ENCODE measurements at places on chromosomes 7 and 10.

DNA sequence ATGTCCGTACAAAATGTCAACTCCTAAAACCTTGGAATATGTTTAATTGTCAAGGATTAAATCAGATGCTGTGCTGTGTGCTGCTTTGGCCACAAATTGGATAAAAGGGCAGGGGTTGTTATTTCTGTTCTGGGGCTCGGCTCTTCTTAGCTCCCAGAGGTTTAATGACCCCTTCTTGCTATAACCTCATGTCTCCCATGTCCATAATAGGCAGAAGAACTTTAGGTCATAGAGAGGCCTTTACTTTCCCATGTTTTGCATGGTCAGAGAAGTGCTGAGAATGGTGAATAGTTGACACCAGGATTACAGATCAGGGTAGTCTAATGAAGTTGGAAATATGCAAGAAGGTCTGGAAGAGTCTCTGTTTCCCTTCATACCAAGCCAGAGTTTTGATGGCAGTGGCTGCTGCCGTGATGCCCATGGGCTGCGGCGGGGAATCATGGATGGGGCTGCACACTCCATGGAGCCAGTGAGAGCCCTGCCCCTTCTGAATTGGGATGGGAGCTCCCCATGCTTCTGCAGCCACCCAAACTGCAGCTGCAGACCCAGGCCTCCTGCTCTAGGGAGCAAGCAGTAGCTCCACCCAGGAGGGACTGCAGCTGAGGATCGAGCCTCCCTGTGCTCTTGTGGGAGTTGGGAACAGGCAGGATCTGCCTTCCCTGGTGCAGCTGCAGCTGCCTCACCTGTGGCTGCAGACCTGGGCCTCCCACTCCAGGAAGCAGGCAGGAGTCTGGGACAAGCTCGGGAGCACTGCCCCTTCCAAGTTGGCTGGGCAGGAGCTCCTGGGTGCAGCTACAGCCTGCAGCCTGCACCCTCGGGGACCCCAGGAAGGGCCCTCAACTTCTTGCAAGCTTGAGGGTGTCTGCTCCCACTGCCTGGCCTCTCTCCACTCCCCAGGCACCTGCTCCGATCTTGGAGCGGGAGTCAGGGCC lies 23.1 kb upstream of the STEAP4 start:
- no peak for DNase-seq

- DNase-seq = peak; percentile 71
These were observed 1.3 kb downstream of the SEMA3D start for GRCh38 chr7:85185424-85186082.

GRCh38 chr7:157694376-157694665 lies 357.5 kb downstream of the DNAJB6 start:
- no peak for DNase-seq

- DNase-seq = no peak
These were observed 374.2 kb downstream of the GATA3 start for GRCh38 chr10:8428654-8429053.

DNA sequence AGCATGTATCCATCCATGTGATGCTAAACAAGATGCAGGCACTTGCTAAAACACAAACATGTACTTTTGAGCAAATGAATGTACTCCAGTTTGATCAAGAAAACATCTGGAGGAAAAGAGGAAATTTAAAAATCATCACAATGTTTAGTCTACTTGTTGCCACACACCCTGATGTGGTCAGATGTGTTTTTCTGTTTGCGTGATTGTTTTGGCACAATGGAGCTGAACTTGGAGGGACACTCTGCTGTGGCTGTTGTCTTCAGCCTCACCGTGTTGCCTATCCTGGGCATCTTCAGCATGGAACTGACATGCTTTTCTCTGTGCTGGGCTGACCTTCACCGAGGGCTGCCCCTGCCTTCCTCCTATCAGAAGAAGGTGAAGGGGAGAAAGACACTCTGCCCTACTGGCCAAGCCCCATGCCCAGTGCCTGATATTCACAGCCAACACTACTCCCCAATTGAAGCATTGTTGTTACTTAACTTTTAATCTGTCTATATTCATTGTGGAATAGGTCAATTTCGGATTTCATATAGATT lies 268.3 kb upstream of the IGFBP3 start:
- no peak for DNase-seq

- no peak for DNase-seq
These were observed 3.5 kb downstream of the DGKB start for GRCh38 chr7:14899030-14899429.

GRCh38 chr7:16905300-16906044 lies 23.7 kb upstream of the AGR3 start:
- no peak for DNase-seq

DNA sequence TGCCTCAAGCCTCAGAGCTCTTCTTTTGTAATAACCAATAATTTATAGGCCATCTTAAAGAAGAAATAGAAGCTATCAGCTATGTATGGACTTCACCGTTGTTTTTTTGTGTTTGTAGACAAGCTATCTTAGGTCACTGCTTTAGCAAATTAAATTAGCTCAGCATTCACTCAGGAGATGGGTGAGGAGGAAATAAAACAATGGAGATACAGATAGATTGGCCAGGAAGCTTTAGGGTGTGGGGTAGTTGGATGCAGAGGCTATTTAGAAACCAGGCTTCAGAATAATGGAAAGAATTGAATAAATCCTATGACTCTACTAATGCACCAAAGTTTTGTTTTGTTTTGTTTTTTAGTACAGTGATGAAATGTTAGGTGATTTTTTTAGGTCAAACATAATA lies 66.1 kb downstream of the MDFIC start:
- no peak for DNase-seq

DNA sequence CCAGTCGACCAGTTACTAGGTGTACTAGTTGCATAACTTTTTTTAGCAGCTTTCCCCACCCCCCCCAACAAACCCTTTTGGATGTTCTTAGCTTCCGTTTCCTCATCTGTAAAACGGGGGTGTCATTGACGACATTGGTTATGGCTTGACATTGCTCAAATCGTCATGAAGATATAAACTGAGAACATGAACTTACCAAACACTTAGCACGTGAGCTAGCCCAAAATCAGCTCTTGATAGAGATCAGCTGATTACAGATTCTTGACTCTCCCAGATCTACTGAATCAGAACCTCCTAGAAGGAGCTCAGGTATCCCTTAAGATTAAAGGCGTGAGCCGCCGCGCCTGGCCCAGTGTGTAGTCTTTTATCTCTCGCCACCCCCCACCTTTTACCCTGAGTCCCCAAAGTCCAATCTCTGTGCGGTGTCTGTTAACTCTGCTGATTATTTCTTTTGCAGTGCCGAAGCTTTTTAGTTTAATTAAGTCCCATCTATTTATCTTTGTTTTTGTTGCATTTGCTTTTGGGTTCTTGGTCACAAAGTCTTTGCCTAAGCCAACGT lies 1.0 kb upstream of the GNA12 start:
- no peak for DNase-seq

DNA sequence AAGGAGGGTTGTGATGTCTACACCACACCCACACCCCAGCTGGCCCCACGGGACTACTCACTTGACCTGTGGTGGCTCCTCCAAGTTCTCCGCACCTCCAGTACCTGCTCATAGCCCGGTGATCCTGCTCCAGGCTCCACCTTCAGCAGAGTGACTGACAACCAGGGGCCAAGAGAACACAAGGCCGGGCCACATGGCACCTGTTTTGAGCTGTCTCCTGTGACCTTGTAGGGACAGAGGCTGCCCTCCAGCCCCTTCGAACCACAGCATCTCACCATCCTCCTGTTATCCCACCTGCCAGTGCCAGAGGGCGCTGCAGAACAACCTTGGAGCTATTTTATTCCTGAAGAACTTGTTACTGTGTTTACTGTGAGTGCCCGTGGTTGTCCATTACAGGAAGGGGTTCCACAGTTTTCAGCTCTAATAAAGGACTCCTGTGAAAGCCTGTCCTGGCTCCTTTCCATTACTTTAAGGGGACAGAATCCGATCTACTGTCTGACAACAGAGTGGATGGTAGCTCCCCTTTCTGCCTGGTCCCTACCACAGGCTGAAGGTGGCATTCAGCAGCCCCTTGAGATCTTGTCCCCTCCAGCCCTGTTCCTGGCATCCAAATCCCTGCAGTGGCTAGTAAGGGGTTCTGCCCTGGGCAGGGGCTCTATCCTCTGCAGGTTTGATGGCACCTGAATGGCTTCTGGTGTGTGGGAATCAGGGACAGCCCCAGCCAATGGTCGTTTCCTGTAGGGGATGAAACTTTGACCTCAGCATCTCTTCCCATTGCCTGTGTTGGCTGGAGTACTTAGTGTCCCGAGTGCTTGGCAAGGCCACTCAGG lies 50.8 kb downstream of the C10orf120 start:
- DNase-seq = peak; percentile 81

DNA sequence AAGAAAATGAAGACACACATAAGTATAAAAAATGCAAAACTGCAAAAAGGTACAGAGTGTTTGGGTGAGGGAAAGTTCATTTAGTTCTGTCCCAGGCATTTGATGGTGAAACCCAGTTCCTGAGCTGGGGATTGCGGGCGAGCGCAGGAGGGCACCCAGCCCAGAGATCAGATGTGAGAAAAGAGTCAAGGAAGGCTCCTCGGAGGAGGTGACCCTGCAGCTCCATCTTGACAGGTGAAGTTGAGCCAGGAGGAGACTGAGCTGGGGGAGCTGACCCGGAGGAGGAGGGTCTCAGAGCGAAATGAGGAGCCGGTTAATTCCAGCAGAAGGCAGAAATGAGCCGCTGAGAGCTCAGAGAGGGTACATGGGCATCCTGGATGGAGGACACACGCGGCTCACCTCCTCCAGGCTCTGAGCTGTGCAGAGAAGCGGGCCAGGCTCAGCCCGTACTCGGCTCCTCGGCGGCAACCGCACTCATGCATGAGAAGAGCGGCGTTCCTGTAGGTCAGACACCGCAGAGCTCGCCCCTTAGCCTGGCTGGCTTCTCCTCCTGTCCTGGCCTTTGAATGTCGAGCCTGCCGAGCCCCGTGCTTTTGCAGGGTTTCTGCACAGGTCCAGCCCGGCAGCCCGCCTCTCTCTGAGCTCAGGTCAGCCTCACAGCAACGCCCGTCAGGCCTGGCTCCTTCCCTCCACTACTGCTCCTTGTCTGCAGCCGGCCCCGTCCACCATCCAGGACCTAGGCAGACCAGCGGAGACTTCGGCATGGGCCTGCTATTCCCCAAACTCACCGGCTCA lies 9.5 kb upstream of the RAMP3 start:
- DNase-seq = no peak

- no peak for DNase-seq
These were observed 365.3 kb upstream of the IGFBP3 start for GRCh38 chr7:46286356-46286755.

GRCh38 chr7:79610313-79610712 lies 156.8 kb upstream of the MAGI2 start:
- no peak for DNase-seq
